ENCODE measurements at places on chromosomes 1 and 21.

DNA sequence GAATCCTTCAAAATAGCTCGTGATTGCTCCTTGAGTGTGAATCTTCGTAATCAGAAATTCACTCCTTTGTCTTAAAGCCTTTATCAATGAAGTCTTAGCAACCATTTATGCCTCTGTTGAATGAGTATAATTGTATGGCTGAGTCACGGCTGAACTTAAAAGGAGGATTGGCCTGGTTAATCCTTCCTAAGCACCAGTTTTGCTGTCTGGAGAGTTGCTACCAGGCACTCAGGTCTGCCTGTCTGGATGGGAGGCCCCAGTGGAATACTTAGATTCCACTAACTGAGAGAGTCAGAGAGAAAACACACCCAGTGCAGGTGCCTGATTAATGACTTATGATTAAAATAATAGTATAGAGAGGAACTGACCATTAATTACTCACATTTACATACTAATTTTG lies 7.6 kb upstream of the HHAT start:
- DNase-seq, result no peak

DNA sequence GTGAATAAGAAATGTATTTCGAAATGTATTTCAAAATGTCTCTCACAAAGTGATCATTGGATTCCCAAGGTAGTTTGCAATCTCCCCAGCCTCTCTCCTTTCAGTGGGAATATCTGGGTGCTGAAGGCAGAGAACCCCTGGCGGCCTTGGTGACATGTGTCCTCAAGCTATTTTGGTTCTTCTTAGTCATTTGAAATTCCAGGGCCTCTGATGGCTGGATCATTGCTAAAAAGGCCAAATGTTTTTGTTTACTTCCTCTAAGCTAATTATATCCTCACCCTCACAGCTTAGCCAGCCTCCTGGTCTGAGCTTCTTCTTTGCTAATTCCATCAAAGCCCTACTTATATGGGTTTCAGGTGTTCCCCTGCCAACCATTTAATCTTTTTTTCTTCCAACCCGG lies 71.2 kb downstream of the LRRC40 start:
- DNase-seq, result no peak

GRCh38 chr21:38436341-38436740 lies 61.9 kb downstream of the ERG start:
- no peak for DNase-seq

GRCh38 chr1:5464366-5464765 lies 527.9 kb downstream of the NPHP4 start:
- no peak for DNase-seq

DNA sequence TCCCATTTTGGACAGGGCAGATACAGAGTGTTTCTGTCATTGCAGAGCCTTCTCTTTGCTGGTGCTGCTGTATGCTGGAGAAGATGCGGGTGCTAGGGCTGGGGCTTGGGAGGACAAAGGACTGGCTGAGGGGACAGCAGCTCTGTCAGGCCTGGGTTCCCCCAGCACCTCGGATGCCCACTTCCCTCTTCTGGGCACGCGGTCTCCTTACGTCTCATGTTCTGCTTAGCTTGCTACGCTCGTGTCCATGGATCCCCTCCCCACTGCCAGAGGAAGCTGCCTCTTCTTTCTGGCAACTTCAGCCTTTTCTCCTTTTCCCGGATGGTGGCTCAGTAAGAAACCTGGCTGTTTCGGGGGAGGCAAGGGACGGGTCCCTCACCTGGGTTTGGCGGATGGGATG lies 75.7 kb downstream of the ARHGEF10L start:
- DNase-seq, result no peak

DNA sequence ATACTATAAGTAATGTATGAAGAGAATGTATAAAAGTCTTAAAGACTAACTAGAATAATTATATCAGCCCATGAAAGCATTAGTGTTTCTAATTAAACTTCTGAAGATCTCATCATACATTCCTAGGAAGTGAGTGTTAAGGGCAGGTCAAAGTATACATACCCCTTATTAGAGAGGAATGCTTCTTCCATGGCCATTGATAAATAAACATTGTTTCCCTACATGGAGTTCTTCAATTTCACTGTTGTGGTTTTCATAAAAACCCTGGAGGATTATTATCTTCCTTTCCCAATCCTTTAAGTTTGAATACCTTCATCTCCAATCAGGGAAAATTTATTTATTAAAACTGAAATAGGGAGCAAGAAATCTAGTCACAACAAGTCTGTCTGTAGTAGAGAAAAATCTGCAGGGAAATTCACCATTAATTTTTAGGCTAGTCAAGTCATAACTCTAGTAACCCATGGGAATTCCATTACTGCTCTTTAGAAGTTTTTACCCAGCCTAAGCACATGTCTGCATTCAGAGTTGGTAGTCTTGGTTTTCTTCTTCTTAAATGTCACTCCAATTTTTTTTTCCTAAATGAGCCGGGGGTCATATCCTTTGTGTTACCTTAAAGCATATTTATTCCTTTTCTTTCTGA lies 147.0 kb downstream of the TNFSF18 start:
- no peak for DNase-seq

DNA sequence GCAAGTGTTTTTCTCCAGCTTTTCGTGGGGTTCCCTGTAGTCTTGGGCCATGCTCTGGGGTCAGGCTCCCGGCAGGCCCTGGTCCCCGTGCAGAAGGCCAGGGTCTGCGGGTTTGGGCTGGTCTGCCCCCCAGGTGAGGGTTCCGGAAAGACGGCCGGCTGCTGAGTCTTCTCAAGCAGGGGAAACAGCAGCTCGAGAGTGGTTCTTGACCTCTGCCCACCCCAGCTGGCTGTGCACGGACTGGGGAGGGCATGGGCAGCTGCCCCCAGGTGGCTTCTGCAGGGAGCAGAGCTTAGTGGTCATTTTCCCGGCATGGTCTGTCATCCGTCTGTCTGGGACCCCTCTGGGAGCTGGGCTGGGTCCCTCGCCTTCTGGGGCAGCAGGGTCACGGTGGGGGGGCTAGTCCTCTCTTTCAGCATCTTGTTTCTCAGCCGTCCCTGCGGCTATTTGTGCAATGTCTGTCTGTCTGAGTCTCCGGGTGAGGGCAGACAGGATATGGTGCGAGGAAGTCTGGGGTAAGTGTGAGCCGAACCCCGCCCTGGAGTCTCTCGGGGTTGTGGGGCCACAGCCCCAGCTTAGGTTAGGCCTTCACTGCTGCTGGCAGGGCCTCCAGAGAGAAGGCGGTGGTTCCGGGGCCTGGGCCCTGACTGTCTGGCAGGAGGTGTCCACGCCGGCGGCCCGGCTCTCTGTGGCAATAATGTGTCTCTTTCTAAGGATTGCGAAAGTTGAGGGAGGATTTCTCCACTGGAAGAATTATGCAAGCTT lies 6.1 kb downstream of the SKI start:
- no peak for DNase-seq
